Renal cortex interstitium (tissue), 15 donors: ENCODE measurements at places on chromosomes 6 and 20. TPM values are rescaled to one million over a fixed set of nuclear protein-coding genes. Genes with fewer than 3 reads are reported as not detected.

The NKAPL gene
- 2.5 TPM for polyA plus RNA-seq

The BTBD9 gene
- polyA plus RNA-seq: 17.6 TPM

The IL17F gene
- polyA plus RNA-seq: 0.61 TPM

The FAM83B gene
- polyA plus RNA-seq: 7.8 TPM

The PDE10A gene
- polyA plus RNA-seq: 46.6 TPM

The STK4 gene
- polyA plus RNA-seq: 19.8 TPM

The IPCEF1 gene
- polyA plus RNA-seq: 9.7 TPM

The GPLD1 gene
- 3.0 TPM for polyA plus RNA-seq

The ZSCAN23 gene
- 15.5 TPM for polyA plus RNA-seq

- no peak for DNase-seq
Observed at GRCh38 chr20:62466806-62467537, 8.8 kb downstream of the GATA5 start.

DNA sequence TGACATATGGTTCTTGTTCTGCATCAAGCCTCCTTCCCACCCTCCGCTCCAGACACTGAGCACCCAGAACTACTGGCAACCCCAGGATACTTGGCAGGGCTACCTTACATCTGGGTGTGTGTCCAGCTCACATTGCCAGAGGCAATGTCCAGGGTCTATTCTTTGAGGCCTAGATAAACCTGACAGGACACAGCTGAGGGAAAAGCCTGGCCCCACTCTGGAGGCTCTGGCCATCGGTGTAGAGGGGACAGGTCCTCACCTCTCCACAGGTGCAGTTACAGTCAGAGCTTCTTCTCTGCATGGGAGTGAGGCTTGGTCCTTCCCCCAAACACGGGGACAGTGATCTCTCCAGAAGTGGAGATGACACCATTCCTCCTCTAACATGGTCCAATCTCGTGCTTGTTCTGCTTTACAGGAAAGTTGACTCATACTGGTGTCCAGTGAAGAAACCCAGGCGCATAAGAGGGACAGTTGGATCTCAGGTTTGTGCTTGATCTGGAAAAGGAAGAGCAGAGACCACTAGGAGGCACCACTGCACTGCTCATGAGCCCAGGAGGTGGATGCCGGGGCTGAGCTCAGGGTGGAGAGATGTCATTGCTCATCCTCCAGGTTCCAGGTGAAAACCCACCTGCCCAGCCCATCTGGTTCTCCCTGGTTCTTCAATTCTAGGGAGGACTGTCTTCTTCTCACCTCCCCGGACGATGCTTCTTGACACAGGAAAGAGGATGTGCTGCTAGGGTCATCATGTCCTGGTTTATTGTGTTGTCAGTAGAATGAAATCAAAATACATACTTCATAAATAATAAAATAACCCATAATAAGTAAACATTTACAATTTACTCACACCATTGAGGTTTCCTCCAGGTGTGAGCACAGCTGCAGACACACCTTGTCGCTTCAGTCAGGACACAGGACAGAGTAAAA, 14.7 kb downstream of the HLA-F start:
- no peak for DNase-seq

DNA sequence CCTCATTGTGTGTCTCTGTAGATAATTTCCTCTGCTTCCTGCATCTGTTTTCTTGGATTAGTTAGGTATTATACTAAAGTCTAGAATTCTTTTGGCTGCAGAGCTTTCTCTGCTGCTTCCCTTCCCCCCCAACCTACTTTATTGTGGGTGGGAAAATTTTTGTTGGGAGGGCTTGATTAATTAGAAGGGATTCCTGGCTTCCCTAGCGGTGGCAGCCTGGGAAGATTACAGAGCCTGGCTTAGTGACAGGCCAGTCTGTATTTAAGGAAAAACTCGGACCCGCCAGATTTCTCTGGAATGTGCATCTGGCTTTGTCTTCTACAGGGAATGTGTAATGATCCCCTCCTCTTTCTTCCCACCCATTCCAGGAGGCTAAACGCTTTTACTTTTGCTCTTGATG, 31.2 kb downstream of the SLX4IP start:
- DNase-seq: no peak

- DNase-seq: no peak
Observed at GRCh38 chr6:119273272-119274196, 76.0 kb downstream of the MAN1A1 start.

DNA sequence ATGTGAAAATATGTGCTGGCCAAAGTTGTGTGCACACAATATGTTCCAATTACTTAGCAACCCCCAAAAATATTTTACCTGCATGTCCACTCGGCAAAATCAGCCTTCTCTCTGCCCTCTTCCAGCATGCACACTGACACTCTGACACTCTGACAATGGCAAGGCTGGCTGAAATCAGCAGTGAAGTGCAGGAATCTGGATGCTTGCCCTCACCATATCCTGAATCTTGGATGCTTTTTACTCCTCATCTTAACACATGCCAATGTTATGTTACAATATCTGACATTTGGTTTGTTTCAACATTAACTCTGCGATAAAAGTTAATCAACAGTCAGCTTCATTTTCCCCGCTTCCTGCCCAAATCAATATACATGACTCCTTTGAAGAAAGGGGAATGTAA, 203.2 kb downstream of the COL9A1 start:
- DNase-seq: no peak

- DNase-seq: no peak
Observed at GRCh38 chr20:44495802-44496481, 20.3 kb downstream of the TTPAL start.

GRCh38 chr20:4997222-4997621, 4.1 kb downstream of the SLC23A2 start:
- no peak for DNase-seq

DNA sequence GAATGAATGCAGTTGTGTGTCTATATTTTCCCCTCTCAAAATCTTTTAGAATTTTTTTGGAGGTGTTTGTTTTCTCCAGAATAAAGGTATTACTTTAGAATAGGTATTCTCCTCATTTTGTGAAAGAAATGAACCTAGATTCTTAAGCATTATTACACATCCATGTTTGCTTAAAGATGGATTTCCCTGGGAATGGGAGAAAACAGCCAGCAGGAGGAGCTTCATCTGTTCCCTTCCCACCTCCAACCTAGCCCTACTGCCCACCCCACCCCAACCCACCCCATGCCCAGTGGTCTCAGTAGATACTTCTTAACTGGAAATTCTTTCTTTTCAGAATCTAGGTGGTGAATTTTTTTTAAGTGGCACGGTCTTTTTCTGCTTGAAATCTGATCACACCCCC, 127.8 kb downstream of the CD109 start:
- no peak for DNase-seq

- DNase-seq: no peak
Observed at GRCh38 chr20:48178633-48179032, 393.4 kb upstream of the SULF2 start.

DNA sequence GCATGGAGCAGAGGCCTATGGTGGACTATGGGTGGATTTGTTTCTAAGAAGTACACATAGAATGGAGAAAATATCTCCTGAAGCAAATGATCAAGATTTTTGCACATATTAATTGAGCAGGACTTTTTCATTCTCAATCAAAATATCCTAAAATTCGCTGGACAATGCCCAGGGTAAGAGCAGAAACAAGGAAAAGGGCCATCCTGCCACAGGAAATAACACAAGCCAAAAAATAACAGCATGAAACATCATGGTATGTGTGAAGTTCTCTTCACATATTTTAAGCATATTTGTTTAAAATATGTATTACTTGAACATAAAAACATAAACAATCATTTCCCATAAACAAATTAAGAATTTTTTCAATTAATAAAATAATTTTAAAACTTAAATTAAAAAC, 868.9 kb downstream of the EPHA7 start:
- DNase-seq: no peak

GRCh38 chr20:5945963-5946362, 4.4 kb downstream of the TRMT6 start:
- no peak for DNase-seq

- DNase-seq: no peak
Observed at GRCh38 chr6:13292774-13293173, 35.6 kb downstream of the TBC1D7 start.

DNA sequence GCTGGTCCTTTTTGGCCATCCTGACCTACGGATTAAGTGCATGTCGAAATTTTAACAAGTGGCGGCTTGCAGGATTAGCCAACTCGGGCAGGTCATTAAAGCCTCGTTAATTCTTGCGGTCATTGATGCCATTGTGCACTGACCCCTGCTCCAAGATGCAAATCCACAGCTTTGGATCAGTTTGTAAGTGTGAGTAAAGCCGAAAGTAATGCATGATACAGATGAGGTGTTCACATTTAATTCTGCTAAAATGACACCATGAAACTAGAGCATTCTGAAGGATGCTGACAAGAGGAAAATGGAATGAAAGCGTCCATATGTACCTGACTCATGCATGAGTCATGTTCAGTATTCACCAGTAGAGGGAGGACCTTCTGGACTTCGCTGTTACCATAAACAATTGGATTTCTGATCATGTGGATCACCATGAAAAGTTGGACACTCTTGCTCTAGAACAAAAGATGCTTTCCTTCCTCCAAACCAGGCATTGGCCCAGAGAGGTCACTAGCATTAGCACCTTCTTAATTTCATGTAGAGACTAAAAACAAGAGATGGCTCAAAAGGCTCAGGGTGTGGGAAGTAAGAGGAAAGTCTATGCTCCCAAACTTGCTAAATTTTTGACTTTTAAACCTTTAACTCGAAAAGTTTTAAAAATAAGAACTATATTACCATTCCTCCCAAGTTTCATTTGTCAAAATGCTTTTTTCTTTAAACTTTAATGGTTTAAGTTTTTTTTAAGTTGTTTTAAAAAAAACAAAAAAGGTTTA, 48.0 kb downstream of the MUC22 start:
- no peak for DNase-seq

GRCh38 chr6:37056439-37057127, 51.1 kb downstream of the FGD2 start:
- no peak for DNase-seq

GRCh38 chr6:111990214-111990613, 63.7 kb upstream of the CCN6 start:
- DNase-seq: no peak
